ENCODE measurements at places on chromosomes 5 and 9.
A peak's percentile ranks its signal among the peaks of the same experiment; 100 is the strongest.

DNA sequence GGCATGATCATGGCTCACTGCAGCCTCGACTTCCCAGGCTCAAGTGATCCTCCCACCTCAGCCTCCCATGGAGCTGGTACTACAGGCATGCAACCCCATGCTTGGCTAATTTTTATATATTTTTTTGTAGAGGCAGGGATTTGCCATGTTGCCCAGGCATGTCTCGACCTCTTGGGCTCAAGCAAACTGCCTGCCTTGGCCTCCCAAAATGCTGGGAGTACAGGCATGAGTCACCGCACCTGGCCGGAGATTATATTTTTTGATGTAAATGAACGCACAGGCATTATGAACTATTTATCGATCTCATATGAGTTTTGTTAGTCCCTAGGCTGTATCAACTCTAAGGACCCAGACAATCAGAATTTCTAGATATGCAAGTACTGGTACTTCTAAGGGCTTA, 25.5 kb upstream of the CEP120 start:
- no peak for DNase-seq

DNA sequence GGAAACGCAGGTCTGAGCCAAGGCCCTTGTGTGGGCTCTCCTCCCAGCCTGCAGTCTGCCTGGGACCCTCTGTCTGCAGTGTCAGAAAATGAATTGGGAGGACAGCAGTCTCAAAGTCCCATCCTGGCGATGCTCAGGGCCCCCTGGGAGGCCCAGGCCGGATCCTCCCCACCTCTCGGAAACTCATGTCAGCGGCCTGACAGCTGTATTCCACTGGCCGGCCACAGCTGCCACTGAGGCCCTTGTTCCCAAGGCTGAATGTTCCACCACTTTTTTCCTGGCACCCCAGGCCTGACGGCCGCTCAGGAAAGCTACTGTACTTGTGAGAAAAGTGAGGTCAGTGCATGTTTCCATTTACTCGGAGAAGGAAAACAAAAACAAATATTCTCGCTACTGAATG, 180.0 kb downstream of the FGF18 start:
- DNase-seq: no peak

GRCh38 chr5:53366245-53366644, 114.2 kb upstream of the FST start:
- DNase-seq: no peak

- no peak for DNase-seq
Observed at GRCh38 chr5:14156650-14157492, 13.7 kb downstream of the TRIO start.

DNA sequence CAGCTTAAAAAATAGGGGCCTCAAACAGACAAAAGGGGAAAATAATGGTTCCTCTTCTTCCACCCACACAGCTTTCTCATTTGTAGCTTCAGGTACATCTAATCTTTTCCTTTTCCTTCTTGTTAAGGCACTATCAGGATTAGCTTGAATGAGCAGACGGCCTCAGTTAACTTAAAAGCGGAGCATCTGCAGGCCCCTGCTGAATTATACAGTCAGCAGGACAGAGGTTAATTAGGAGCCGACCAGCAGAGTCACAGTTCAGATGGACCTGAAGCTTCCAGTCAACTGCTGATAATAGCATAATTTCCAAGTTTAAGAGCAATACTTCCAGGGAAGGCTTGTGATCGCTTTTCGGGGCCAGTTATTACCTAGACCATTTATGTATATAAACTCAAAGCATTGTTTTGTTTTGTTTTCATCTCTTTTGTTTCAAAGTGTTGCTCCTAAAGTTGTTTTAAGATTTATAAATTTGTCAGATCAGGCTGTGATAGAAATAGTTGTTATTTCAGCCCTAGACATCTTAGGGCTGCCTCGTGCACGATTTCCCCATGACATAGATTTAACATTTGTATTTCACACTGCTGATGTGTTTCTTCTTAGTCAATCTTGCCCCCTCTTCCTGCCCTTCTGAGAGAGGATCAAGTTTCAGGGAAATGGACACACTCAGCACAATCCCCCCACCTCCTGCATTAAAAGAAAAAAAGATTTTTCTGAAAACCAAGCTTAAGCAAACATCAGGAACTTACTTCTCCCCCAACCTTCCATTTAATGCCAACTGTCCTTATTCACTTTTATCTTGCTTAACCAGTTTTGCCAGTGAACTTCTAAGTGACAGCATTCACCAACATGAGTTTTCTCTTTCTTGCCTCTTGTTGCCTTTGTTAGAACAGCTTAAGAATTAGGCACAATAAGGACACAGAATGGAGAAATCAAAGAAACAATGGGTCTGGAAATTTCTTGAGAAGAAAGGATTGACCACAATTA, 449.8 kb downstream of the ARHGEF28 start:
- DNase-seq: no peak

DNA sequence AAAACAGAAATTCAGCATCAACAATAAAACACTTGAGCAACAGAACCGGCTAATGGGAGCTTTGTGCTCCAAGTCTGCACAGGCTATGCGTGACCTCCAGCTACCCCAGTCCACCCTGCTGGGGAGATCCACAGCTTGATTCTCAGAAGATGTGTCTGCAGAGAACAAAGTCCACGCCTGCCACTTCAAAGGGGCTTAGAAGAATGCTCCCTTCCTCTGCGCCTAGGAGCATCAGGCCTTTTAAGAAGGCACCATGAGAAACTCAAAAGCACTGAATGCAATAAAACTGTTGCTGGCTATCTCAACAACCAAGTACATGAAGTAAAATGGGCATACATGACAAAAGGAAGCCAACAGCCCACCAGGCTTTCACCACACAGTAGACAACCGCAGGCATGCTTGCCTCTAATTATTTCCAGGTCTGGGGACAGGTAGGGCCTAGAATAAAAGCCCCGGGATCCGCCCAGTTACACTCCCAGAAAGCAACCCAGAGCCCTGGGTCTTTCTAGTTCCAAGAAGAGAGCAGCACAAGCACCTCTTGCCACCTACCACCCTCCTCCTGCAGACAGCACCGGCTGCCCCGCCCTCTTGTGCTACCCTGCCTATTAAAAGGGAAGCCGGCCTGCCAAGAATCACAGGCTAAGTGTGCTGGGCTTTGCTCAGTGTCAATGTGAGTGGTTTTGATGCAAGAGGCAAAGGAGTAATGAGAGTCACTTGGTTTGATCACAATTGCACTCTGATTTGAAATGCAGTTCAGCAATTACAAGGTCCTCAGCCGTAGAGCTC, 123.2 kb downstream of the SPOCK1 start:
- no peak for DNase-seq

DNA sequence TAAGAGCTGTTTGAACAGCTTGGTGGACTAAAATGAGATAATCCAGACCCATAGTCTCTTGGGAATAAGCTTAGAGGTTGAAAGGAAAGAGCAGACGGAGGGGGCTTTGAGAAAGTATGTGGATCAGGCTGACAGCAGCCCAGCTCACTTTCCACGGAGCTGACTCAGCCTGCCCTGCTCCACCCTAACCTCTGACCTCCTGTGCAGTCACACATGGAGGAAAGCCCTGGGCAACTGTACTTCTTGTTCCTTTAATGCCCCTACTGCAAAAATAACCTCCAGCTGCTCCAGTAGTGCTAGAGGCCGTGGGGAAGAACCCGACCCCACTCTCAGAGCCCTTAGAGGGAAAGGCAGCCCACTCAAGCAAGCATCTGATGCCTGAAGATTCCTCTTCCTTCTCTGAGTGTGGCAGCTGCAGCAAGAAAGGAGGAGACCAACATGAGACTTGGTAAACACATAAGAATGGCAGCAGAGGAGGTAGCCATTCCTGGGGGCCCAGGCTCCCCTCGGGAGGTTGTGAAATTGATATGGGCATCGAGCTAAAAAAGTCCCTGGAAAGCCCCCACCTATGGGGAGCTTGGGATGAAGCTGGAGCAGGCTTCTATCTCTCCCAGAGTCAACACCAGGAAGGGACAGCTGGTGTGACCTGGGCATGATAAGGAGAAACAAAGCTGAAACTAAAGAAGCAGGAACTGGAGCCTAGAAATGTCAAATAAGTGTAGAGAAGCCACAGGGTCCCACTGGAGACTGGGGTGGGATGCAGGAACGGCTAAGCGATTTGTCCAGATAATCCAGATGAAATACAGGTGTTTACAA, 204.3 kb downstream of the PIK3R1 start:
- no peak for DNase-seq

GRCh38 chr5:142006363-142007236, 6.2 kb downstream of the GNPDA1 start:
- DNase-seq: no peak

- no peak for DNase-seq
Observed at GRCh38 chr5:73764586-73764985, 138.6 kb downstream of the ARHGEF28 start.

- no peak for DNase-seq
Observed at GRCh38 chr9:114001410-114001685, 76.8 kb downstream of the AMBP start.

DNA sequence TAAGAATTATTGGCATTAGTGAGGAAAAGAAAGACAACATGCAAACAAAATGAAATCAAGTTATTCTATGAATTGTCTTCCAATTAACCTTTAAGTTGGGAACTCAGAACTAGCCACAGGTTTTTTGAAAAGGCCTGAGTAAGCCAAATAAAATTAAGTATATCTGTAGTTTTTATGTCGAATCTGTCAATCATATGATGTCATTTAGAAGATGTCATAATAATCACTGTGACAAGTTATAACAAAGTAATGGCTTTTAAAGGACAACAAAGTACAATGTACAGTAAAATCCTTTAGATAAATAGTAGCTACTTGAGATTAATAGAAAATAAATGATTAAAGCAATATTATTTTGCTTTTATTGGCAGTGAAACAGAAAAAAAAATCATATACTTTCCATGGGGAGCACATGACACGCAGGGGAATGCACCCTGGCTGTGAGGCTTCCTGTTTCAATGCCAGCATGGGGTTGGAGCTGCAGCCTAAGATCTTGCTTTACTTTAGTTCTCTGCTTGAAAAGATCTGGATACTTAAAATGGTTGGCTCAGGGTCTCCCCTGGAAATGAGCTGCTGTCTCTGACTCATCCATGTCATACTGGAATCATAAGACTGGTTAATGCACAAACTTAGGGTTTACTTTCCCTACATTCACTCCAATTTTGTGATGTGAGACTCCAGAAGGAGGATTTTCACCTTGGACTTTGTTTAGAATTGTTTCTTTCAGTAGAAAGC, 284.3 kb downstream of the TAF11L14 start:
- DNase-seq: no peak

DNA sequence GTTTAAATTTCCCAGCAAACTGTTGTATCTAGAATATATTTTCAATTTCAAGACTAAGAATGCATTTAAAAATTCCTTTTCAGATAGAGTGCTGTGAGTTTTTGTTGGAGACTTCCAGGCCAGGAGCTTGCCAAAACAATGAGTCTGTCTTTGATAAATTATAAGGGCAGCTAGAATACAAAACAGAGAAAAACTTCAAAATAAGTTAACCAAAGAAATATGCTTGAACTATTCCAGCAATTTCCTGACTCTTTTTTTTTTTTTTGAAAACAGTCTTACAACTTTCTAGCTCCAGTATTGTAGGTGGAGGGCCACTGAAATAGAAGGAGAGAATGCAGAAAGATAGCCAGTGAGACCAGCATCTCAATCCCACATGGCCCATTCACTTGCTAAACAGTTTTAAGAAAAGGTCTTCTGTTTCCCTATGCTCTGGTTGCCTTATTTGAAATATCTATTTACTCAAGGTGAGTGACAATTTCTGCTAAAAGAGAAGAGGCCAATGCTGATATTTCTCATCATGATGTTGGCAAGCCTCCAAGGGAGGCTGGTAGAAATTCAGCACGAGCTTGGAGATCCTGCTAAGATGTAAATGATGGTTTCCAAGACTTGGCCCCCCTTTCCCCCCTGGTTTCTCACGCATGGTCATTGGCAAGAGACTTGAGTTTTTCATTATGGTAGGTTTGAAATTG, 103.2 kb downstream of the USP20 start:
- no peak for DNase-seq

GRCh38 chr5:178839319-178839704, 20.4 kb upstream of the ZNF354B start:
- no peak for DNase-seq

GRCh38 chr9:76996700-76997099, 22.8 kb upstream of the FOXB2 start:
- DNase-seq: no peak

DNA sequence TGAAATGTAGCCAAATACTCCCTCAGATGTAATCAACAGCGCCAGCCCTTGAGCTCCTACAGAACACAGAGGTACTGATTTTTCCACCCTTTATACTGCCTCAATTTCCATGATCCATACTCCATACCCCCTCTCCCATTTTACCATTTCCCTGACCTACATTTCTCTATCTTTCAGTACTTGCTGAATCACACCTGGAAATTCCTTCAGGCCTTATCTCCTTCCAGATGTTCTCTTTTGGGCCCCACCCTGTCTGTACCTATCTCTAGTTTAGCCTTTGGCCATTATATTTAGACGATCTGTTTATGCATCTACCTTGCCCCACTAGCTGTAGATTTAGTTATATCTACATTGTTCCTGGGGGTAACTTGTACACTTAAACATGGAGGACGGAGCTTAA, 5.5 kb downstream of the NIM1K start:
- DNase-seq: no peak

- DNase-seq: peak; percentile 16
Observed at GRCh38 chr5:160506006-160507004, 84.7 kb downstream of the PTTG1 start.

GRCh38 chr9:108997112-108997511, 16.2 kb downstream of the CTNNAL1 start:
- no peak for DNase-seq

DNA sequence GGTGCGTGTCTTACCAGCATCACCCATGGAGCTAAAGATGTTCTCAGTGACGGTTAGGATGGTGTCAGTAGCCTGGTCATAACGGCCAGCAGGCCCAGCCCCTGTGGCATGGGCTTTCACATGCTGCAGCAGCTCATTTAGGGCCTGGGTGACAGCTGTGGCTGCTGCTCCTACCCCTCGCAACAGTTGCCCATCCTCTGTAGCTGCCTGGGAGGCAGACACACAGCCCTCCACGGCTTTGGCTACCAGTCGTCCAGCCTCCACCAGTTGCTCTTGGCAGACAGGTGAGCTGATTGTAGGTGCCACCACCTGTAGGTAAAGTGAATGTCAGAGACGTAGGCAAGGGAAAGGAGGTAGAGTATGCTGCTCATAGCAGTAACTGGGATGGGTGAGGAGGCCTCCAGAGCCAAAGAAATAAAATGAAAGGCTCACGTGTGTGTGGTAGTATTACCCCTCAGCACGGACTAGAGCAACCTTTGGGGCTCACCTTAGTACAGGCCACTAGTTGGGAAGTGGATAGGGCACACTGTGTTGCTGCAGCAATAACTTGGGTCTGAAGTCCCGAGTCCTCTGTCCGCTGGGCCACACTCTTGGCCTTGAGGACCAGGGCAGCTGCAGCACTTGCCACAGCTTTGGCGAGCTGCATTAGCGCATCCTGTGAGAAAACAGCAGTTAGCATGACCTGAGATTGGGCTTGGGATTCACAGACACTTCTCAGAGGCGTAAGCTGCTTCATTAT, 14.7 kb downstream of the TLN1 start:
- DNase-seq: no peak

DNA sequence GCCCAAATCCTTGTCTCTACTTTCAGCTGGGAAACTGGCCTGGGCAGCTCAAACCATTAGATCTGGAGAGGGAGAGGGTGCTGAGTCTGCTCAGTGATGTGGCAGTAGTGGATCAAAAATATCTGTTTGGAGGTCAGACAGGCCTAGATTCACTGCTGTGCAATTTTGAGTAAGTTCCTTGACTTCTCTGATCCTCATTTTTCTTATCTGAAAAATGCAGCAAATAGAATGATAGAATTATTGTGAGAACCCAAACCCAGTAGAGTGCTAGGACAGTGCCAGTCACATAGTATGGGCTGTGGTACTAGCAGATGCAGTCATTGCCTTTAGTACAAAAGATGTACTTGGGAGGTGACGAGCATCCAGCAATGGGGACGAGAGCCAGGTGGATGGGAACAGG, 50.2 kb downstream of the ARHGEF37 start:
- no peak for DNase-seq

GRCh38 chr5:120449501-120449900, 14.6 kb upstream of the PRR16 start:
- DNase-seq: no peak
